Epithelial cell of esophagus (primary cell): ENCODE measurements at places on chromosomes 12 and 14.

DNA sequence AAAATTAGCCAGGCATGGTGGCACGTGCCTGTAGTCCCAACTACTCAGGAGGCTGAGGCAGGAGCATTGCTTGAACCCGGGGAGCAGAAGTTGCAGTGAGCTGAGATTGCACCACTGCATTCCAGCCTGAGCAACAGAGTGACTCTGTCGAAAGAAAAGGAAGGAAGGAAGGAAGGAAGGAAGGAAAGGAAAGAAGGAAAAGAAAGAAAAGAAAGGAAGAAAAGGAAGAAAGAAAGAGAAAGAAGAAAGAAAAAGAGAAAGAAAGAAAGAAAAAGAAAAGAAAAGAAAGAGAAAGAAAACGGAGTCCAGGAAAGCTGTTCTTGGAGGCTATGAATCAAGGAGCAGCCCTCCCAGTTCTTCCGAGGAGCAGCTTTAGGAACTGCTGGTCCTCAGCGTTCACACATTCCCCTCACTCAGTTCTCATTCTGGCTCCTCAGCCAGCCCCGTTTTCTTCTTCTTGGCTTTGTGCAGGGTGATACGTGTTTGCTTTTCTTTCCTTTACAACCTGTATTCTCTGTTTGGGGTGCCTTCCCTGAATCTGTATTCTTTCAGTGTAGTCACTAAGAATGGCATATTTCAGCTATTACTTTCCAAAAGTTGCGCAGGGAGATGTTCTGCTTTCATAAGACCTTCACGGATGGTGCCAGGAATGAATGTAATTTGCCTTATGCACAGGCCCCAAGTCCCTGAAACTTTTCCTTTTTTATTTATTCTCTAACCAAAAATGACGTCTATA lies 12.2 kb downstream of the FBXL14 start:
- DNase-seq, result no peak

- DNase-seq, result no peak
These were observed 31.9 kb downstream of the CEP83 start for GRCh38 chr12:94427501-94428381.

DNA sequence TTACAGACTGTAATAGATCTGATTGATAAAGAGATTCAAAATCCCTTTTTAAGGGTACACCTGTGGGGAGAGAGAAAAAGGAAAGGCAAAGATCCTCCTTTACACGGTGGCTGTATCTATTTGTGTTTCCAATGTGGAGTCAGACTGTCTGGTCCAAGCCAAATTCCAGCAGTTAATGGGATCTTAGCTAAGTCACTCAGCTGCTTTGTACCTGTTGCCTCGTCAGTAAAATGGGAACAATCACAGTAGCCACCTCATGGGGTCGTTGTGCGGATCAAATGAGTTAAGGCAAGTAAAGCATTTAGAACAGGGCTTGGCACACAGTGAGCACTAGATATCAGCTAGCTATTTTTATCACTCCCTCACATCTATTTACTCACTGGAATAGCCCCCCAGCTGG lies 46.9 kb downstream of the EFCAB11 start:
- DNase-seq, result no peak

GRCh38 chr12:117836476-117836875 lies 132.3 kb downstream of the KSR2 start:
- no peak for DNase-seq

DNA sequence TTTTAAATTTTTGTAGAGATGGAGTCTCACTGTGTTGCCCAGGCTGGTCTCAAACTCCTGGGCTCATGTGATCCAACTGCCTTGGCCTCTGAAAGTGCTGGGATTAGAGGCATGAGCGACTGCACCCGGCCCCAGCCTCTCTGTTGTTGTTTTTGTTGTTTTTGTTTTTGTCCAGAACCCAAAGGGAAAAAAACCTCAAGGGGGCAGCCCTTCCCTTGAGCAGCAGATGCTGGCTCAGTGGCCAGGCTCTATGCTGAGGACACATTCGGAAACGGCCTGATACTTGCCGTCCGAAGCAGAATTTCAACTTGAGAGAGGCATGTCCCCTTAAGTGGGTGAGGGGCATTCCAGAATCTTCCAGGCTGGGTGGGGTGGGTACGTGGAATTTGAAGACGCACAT lies 6.7 kb downstream of the MVK start:
- DNase-seq, result no peak

GRCh38 chr12:131147894-131148293 lies 194.2 kb downstream of the ADGRD1 start:
- no peak for DNase-seq

GRCh38 chr12:52929538-52929937 lies 19.4 kb upstream of the KRT18 start:
- no peak for DNase-seq

DNA sequence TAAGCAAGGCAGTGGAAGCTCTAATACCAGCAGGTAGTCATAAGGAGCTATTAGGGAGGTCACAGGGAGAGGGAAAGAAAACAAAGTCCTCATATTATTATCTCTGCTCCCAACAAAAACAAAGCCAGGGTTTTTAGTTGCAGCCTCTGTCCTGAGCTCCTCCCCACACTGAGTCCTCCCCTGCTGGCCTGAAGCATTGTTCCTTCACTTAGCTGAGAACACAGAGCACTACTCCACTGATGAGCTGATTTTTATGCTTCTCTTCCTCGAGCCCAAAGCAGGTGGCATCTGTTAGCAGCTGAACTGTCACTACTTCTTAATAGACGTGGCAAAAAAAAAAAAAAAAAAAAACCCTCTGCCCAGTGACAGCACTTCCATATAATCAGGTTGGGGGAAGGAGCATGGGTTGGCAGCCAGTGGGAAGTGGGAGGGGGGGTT lies 10.5 kb upstream of the STAC3 start:
- no peak for DNase-seq

- DNase-seq, result peak; percentile 85
These were observed 84.8 kb downstream of the NRXN3 start for GRCh38 chr14:78254911-78255461.
